ENCODE measurements at places on chromosomes 1 and 21.

DNA sequence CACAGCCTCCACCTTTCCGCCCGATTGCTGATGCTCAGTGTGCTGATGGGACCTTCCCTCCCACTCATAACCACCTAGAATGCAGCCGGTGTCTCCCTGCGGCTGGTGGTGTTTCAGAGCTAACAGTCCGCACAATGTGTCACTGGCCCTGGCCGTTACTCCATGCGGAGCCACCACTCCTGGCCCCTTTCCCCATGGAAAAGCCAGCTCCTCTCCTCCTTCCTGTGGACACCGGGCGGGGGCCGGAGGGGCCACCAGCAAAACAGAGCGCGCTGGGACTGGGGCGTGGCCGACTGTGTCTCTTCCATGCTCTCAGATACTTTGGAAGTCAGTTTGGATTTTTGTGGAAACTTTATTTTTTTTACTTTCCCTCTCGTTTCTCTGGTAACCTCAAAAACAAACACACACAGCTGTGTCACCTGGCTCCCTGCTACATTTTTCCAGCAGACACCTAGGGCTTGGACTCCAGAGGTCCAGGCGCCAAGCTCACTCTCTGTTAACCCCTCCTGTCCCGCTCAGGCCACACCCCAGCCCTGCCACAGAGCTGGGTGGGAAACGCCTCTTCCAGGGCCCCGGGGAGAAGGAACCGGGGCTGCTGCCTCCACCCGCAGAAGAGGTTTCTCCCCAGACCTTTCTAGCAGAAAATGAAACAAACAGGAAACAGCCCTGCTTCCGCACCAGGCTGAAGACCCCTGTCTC is 32.5 kb upstream of the COL6A2 start:
- no peak for DNase-seq

GRCh38 chr1:29124366-29125236 is 898 bp upstream of the TMEM200B start:
- no peak for DNase-seq

DNA sequence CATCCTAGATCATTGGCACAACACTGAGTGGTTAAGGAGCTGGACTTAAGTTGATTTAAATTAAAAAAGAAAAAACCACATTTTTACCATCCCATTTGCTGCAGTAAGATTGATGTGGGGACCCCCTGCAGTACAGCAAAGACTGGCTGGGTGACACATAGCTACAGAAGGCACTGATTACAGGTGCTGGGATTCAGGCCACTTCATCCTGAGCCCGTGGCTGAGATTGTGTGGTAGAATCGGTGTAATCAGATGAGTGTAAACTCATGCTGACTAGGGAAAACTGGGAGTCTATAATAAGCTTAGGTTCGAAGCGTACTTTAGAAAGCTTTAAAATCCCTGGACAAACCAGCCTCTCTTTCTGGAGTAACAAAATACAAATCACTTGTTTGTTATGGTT is 70.1 kb downstream of the SLC25A24 start:
- no peak for DNase-seq

DNA sequence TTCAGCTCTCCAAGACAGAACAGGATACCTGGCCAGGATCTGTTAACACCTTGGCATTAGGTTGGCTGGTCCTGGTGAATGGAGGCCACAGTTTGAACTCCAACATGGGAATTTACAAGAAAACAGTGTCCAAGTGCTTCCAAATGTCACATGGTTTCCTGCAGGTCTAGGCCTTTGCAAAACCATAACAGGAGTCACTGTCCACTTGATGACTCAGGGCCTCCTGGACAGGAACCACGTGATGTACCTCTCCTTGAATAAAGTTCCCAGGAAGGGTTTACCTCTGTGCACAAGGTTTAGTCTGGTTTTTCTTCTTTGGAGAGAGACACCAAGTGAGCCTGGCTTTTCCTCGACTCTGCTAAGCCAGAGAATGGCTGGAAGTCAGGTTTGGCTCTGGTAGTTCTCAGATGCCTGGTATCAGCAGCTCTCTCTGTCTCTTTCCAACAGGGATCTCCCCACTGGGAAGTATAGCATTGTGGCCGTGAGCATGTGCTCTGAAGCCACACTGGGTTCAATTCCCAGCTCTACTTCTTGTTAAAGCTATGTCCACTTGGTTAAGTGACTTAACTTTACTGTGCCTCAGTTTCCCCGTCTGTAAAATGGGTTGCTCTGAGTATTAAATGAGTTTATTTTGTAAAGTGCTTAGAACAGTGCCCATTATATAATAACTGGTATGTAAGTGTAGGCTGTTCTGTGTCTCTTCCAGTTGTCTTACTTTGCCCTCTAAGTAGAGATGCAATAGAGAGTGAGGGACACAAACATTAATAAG is 27.3 kb upstream of the TMEM61 start:
- no peak for DNase-seq

GRCh38 chr21:46037331-46038325 is 56.1 kb downstream of the COL6A1 start:
- no peak for DNase-seq

GRCh38 chr1:6386371-6386949 is 7.1 kb downstream of the ACOT7 start:
- no peak for DNase-seq

- DNase-seq, result no peak
Observed at GRCh38 chr1:18703041-18703621, 72.5 kb downstream of the PAX7 start.

DNA sequence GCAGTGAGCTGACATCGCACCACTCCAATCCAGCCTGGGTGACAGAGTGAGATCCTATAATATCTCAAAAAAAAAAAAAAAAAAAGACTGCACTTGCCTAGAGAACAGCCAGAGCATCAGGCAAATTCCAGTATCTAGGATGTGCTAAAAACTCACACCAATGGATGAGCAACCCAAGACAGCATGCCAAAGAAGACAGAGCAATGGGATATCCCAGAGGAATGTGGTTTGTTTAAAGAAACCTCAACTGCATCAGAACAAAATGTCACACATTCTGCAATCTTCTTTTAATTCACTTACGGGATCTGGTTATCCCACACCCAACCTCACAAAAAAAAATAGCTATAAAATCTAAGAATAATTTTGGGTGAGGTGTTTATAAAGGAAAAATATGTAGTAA is 7.3 kb downstream of the KCNH1 start:
- no peak for DNase-seq
